ENCODE measurements at places on chromosomes 16 and 17.

DNA sequence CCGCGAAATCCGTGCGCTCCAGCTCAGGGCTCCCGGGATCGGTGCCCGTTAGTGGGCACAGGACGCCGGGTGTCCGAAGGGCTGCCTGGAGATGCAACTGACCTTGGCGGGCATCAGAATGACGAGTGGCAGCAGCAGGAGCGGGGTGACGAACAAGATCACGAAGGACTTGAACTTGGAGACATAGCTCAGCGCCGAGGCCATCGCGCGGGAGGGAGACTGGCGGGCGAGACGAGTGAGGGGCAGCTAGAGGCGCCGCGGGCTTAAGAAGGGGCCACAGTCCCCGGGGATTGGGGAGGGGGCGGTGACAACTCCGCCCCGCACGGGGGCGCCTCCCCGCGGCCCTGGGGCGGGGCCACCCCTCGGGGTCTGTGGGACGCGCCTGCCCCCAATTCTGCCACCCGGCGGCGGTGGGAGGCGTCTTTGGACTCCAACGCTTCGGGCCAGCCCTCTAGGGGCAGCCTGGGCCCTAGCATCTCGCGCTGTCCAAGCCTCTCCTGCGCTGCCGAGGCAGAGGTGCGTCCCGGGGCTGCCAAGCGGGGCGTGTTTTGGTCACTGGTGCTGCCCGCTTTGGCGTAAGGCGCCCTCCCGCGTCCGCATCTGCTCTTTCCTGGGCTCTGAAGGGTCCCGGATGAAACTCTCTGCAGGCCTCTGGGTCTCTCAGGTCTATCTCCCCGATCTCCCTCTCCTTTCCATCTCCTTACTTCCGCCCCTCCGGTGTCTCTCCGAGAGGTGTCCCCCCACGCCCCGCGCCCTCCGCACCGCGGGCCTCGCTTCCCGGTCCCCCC lies at the start of gene SLC13A5:
Gene SLC13A5 (minus strand): TSS at position 240 of the 788 bp plus-strand sequence. CDS start 36 bp downstream, at position 204.
- H3K27me3 ChIP-seq, result peaks cover 9% of the 10 kb centered on the region
- no peak within 1 kb of the TSS for H3K27ac ChIP-seq
- H3K36me3 ChIP-seq, result no peaks in the 10 kb centered on the region
- H3K4me1 ChIP-seq, result no peaks in the 10 kb centered on the region
- DNase-seq, result no peak

- no peaks in the 10 kb centered on the region for H3K27me3 ChIP-seq
- no peaks in the 10 kb centered on the region for H3K36me3 ChIP-seq
- peak; percentile 52 for DNase-seq
- no peaks in the 10 kb centered on the region for H3K4me1 ChIP-seq
These were observed 37.2 kb upstream of the ADGRG1 start for GRCh38 chr16:57591086-57591869.

- no peaks in the 10 kb centered on the region for H3K36me3 ChIP-seq
- no peak overlapping the region for H3K4me3 ChIP-seq
- H3K4me1 ChIP-seq, result no peaks in the 10 kb centered on the region
These were observed 1.1 kb upstream of the CHRNB1 start for GRCh38 chr17:7443499-7444485.

GRCh38 chr17:76519048-76519966 lies 18.1 kb upstream of the RHBDF2 start:
- H3K27ac ChIP-seq, result no peak overlapping the region
- H3K4me1 ChIP-seq, result peaks cover 4% of the 10 kb centered on the region
- H3K36me3 ChIP-seq, result no peaks in the 10 kb centered on the region
- DNase-seq, result no peak
- H3K4me3 ChIP-seq, result no peak overlapping the region

- H3K27me3 ChIP-seq, result no peaks in the 10 kb centered on the region
- H3K4me3 ChIP-seq, result no peak overlapping the region
- no peak overlapping the region for H3K27ac ChIP-seq
- no peaks in the 10 kb centered on the region for H3K4me1 ChIP-seq
- no peak for DNase-seq
- H3K36me3 ChIP-seq, result no peaks in the 10 kb centered on the region
These were observed 35.3 kb downstream of the B9D1 start for GRCh38 chr17:19327031-19327783.

- H3K27me3 ChIP-seq, result no peaks in the 10 kb centered on the region
- H3K4me3 ChIP-seq, result no peak overlapping the region
- H3K4me1 ChIP-seq, result no peaks in the 10 kb centered on the region
- H3K36me3 ChIP-seq, result no peaks in the 10 kb centered on the region
These were observed 86.1 kb downstream of the ZDHHC7 start for GRCh38 chr16:84925092-84925772.

GRCh38 chr17:28485049-28485448 lies 11.6 kb downstream of the SLC13A2 start:
- H3K4me3 ChIP-seq, result no peak overlapping the region
- no peak overlapping the region for H3K27ac ChIP-seq
- H3K36me3 ChIP-seq, result no peaks in the 10 kb centered on the region
- no peak for DNase-seq
- no peaks in the 10 kb centered on the region for H3K4me1 ChIP-seq

GRCh38 chr17:78844301-78845005 lies 3.8 kb upstream of the USP36 start:
- no peak overlapping the region for H3K4me3 ChIP-seq
- no peak for DNase-seq
- H3K27ac ChIP-seq, result no peak overlapping the region
- no peaks in the 10 kb centered on the region for H3K36me3 ChIP-seq

- no peaks in the 10 kb centered on the region for H3K36me3 ChIP-seq
- H3K27ac ChIP-seq, result peak overlapping the region; percentile 76
- no peaks in the 10 kb centered on the region for H3K27me3 ChIP-seq
- DNase-seq, result no peak
- H3K4me1 ChIP-seq, result peaks cover 34% of the 10 kb centered on the region
These were observed 132.1 kb downstream of the CLEC16A start for GRCh38 chr16:11076259-11077018.

- H3K27ac ChIP-seq, result no peak overlapping the region
- DNase-seq, result no peak
- no peaks in the 10 kb centered on the region for H3K27me3 ChIP-seq
- H3K4me3 ChIP-seq, result no peak overlapping the region
These were observed 41.6 kb upstream of the TAC4 start for GRCh38 chr17:49889500-49889899.

GRCh38 chr17:67434061-67434525 lies 57.0 kb downstream of the PITPNC1 start:
- DNase-seq, result no peak
- no peaks in the 10 kb centered on the region for H3K36me3 ChIP-seq
- no peak overlapping the region for H3K27ac ChIP-seq
- H3K4me1 ChIP-seq, result no peaks in the 10 kb centered on the region

GRCh38 chr17:9232591-9233270 lies 211.4 kb downstream of the NTN1 start:
- peak overlapping the region; percentile 84 for H3K27ac ChIP-seq
- no peaks in the 10 kb centered on the region for H3K36me3 ChIP-seq
- H3K4me3 ChIP-seq, result no peak overlapping the region
- peak; percentile 93 for DNase-seq

GRCh38 chr17:51427323-51427811 lies 167.0 kb downstream of the UTP18 start:
- H3K27me3 ChIP-seq, result no peaks in the 10 kb centered on the region
- DNase-seq, result no peak
- H3K36me3 ChIP-seq, result no peaks in the 10 kb centered on the region
- H3K27ac ChIP-seq, result no peak overlapping the region

DNA sequence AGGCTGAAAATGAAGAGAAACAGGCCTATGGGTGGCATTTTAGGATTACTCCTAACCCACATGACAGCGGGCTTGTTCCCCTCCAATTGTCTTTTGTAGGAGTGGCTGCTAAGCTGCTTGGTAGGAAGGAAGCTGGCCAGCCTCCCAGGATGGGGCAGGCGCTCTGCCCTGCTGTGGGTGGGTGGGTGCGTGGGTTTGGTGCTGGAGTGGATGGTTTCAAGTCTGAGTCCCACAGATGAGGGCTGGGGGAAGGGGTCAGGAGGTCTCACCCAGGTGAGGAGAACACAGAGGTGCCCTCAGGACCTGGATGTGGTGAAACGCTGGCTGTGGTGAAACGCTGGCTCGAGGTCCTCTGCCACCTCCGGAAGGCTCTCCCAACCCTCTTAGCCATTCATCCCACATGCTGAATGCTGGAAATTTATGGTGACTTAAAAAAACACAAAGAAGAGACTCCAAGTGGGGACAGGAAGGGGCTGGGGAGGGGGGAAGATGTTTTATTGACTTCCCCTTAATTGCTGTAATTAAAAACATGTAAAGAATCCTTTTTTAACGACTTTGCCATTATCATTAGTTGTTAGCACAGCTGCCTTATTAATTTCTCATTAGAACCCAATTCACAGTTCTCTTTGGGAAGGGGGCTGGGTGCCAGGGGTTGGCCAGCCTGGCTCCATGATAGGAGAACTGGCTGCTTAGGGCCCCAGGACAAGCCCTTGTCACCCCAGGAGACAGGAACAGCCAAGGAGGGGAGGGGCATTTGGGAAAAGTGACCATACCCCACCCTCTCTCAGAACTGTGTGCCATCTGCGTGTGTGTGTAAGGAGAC lies 153.5 kb upstream of the CDC42EP4 start:
- DNase-seq, result no peak
- no peaks in the 10 kb centered on the region for H3K27me3 ChIP-seq
- H3K27ac ChIP-seq, result no peak overlapping the region
- H3K4me1 ChIP-seq, result no peaks in the 10 kb centered on the region
- no peak overlapping the region for H3K4me3 ChIP-seq
- H3K36me3 ChIP-seq, result no peaks in the 10 kb centered on the region

GRCh38 chr17:77877036-77877435 lies 81.5 kb upstream of the TNRC6C start:
- H3K4me3 ChIP-seq, result no peak overlapping the region
- no peak for DNase-seq
- H3K4me1 ChIP-seq, result no peaks in the 10 kb centered on the region
- H3K27ac ChIP-seq, result no peak overlapping the region
- no peaks in the 10 kb centered on the region for H3K36me3 ChIP-seq
- no peaks in the 10 kb centered on the region for H3K27me3 ChIP-seq

DNA sequence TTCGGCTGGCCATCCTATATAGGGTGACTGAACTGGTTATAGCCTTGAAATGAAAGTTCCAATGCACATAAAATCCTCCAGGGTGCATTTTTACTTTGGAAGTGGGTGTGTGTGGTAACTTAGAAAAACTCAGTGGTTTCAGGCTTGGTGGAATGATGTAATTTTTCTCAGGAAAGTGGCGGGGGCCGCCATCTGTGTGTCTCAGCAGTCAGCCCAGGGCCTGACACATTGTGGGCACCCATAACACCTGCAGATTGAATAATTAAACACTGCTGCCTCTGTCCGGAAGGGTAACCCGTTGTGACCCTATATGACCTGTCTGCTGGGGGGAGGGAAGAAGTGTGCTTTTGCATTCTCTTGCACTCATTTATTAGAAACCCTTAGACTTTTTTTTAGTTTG lies 2.2 kb upstream of the PDP2 start:
- H3K4me3 ChIP-seq, result no peak overlapping the region
- H3K36me3 ChIP-seq, result no peaks in the 10 kb centered on the region
- no peaks in the 10 kb centered on the region for H3K4me1 ChIP-seq

- no peaks in the 10 kb centered on the region for H3K27me3 ChIP-seq
- no peak overlapping the region for H3K27ac ChIP-seq
- H3K4me1 ChIP-seq, result no peaks in the 10 kb centered on the region
- no peaks in the 10 kb centered on the region for H3K36me3 ChIP-seq
These were observed 951 bp downstream of the GPS1 start for GRCh38 chr17:82052638-82053059.

DNA sequence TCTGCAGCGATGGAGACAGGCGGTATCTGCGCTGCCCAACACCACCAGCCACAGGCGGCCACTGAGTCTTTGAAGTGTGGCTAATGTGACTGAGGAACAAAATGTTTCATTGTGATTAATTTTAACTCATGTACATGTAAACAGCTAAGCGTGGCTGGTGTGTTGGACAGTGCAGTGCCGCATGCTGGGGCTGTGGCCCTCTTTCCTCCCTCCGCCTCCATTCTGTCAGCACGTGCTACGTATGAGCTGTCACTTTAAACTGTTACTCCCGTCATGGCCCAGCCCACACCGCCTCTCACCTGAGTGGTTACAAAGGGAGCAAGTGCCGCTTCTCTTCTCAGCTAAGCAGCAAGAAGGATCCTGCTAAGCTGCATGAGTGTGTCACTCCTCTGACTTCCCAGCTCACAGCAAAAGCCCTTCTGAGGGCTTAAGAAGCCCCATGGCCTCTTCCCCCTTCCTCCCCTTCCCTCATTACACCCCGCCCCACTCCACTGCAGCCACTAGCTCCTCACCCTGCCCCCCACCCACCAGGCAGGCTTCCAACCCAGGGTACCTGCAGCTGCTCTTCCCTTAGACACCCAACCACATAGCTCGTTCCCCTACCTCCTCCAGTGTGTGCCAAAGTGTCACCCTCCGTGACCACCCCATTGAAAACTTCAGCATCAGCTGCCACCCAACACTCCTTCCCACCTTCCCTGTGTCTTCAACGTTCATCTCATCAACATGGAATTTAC lies 15.0 kb downstream of the HASPIN start:
- H3K4me3 ChIP-seq, result no peak overlapping the region
- H3K36me3 ChIP-seq, result no peaks in the 10 kb centered on the region
- DNase-seq, result no peak

- no peak overlapping the region for H3K4me3 ChIP-seq
- no peak for DNase-seq
- H3K4me1 ChIP-seq, result no peaks in the 10 kb centered on the region
- H3K27me3 ChIP-seq, result no peaks in the 10 kb centered on the region
- no peak overlapping the region for H3K27ac ChIP-seq
These were observed 12.2 kb downstream of the CD2BP2 start for GRCh38 chr16:30342751-30343490.

GRCh38 chr17:10648956-10649355 lies 8.2 kb downstream of the MYH3 start:
- no peaks in the 10 kb centered on the region for H3K36me3 ChIP-seq
- H3K4me3 ChIP-seq, result no peak overlapping the region
- H3K4me1 ChIP-seq, result no peaks in the 10 kb centered on the region
- no peaks in the 10 kb centered on the region for H3K27me3 ChIP-seq
- H3K27ac ChIP-seq, result no peak overlapping the region

GRCh38 chr17:18224053-18224386 lies 1.4 kb upstream of the LLGL1 start:
- DNase-seq, result no peak
- H3K27me3 ChIP-seq, result no peaks in the 10 kb centered on the region
- H3K4me1 ChIP-seq, result peaks cover 8% of the 10 kb centered on the region
- H3K27ac ChIP-seq, result peak overlapping the region; percentile 82
- no peak overlapping the region for H3K4me3 ChIP-seq
- no peaks in the 10 kb centered on the region for H3K36me3 ChIP-seq

- H3K27me3 ChIP-seq, result no peaks in the 10 kb centered on the region
- no peak for DNase-seq
- no peak overlapping the region for H3K27ac ChIP-seq
- H3K4me1 ChIP-seq, result no peaks in the 10 kb centered on the region
- H3K36me3 ChIP-seq, result no peaks in the 10 kb centered on the region
- H3K4me3 ChIP-seq, result no peak overlapping the region
These were observed 8.0 kb upstream of the MYH2 start for GRCh38 chr17:10557422-10557821.

GRCh38 chr16:13938480-13938879 lies 18.5 kb downstream of the ERCC4 start:
- DNase-seq, result no peak
- no peaks in the 10 kb centered on the region for H3K4me1 ChIP-seq
- no peak overlapping the region for H3K4me3 ChIP-seq
- no peaks in the 10 kb centered on the region for H3K27me3 ChIP-seq
- no peaks in the 10 kb centered on the region for H3K36me3 ChIP-seq
- no peak overlapping the region for H3K27ac ChIP-seq

- peak overlapping the region; percentile 82 for H3K27ac ChIP-seq
- peak; percentile 78 for DNase-seq
These were observed 43.4 kb downstream of the CYB5D2 start for GRCh38 chr17:4186357-4186881.
